Kidney capillary endothelial cell (primary cell): ENCODE measurements at places on chromosomes 6 and 20.

- DNase-seq: no peak
Observed at GRCh38 chr6:140275725-140276124, 901.3 kb upstream of the CITED2 start.

GRCh38 chr6:130376936-130377335 lies 11.1 kb downstream of the TMEM200A start:
- DNase-seq: no peak

DNA sequence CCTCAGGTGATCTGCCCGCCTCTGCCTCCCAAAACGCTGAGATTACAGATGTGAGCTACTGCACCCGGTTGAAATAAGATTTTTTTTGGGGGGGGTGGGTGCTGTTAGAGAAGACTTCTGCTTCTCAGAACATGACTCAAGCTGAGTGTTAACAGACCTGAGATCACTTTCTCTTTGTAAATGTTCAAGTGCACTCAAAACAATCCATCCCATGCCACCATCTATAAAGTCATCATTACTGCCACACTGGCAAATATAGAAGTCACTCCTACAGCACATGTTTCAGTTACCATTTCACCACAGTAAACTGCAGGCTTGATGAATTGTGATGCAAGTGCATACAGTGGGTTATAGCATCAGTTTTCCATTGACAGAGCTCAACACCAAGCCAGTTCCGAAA lies 9.0 kb downstream of the VPS16 start:
- DNase-seq: no peak

DNA sequence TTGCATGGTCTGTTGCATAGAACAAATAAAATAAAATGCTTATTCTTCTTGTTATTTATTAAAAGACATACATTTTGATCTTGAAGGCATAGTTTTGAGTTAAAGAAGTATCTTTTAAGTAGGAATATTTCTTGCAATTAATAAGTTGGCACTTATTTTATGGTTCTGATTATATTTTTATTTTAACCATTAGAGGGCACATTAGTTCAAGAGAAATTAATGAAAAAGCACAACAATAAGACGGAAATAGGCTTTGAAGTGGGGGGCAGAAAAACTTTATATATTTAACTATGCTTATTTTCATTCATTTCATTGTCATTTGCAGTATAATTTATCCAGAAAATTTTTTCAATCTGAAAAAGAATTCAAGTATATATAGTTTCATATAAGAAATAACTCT lies 44.2 kb upstream of the MAP3K7 start:
- DNase-seq: no peak

DNA sequence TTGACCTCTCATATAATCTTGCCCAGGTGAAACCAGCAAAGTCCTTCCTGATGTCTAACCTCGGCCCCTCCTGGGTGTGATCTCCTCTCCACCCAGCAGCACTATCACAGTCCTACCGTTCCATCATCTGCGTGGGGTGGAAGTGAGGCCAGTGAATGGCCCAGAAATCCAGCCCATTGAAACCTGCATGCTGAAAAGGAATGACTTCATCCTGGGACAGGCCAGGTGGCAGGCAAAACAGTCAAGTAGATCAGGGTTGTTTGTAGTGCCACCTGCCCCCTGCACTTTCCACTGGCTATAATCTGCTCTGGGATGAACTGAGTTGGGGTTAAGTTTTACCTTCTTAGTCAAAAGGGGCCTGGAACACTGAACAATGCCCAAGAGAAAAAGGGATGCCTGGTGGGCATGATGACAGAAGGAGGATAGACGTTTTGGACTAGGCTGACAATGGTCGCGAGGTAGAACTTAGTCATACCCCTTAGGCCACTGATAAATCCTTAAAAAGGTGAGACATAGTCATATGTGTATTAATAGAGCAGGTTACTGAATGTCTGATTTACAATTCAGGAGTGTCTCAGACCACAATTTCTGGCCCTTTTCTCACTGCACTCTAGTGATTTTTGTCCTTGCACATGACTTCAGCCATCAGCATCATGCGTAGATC lies 8.1 kb upstream of the HSP90AB1 start:
- no peak for DNase-seq

- DNase-seq: no peak
Observed at GRCh38 chr6:64270083-64270482, 634.5 kb downstream of the PHF3 start.

DNA sequence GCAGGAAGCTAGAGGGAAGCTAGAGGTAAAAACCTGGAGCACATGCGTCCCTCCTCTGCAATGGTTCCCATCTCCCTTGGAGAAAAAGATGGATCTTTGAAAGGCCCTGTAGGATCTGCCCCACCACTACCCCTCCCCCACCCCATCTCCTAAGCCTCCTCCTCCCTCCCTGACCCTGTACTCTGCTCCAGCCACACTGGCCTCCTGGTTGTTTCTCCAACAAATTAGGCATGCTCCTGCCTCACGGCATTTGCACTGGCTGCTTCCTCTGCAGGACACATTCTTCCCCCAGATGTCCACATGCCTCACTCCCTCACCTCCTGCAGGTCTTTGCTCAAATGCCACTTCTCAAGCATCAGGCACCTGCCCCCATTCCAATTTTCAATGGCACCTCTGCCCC lies 45.5 kb downstream of the UBE2V1 start:
- no peak for DNase-seq

DNA sequence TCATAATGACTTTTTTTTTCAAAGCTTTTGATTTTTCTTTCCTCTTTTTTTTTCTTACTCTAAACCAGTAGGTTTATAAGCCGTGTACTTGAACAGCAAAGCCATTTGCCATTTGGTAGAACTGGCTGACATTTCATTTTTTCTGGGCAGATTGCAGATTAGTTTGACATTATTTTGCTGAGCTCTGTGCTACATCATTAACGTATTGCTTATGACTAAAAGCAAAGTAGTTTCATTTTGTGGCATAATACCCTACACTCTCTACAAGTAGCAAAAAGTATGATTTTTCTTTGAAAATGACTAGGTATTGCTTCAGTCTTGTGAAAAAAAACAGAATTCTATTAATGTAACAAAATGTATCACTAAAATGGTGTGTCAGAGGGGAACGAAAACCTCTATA lies 141.3 kb downstream of the GRIK2 start:
- no peak for DNase-seq

DNA sequence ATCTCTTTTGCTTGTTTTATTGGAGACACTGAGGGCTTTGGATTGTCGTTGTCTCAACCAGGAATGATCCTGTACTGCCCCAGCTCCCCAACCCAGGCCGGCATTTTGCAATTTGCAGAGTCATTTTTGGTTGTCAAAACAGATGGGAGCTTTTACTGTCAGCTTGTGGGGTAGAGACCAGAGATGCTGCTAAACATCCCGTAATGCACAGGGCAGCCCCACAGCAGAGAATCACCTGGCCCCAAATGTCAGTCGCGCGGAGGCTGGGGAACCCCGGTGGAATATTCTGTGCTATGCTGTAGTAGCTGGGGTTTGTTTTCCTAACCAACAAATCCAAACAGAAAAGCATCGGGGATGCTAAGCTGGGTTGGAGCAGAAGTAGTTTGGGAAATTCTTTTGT lies 99.7 kb downstream of the TSHZ2 start:
- no peak for DNase-seq

DNA sequence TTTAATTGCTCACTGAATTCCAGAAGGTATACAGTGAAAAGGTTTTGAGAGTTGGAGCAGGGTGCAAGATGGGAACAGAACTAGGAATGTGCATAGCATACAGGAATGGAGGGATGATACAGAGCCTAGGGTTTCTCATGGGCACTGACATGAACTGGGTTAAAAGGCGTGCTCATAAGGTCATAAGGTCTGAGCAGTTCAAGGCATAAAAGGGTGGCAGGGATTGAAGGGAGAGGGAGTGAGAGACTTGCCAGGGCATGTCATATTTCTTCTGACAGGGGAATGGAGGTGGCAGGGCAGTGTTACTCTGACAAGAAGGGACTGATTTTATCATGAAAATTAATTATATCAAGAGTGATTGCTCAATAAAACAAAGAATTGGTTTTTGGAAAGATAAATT lies 4.7 kb downstream of the MLIP start:
- DNase-seq: no peak

- DNase-seq: no peak
Observed at GRCh38 chr6:83844170-83844569, 9.0 kb upstream of the RIPPLY2 start.

DNA sequence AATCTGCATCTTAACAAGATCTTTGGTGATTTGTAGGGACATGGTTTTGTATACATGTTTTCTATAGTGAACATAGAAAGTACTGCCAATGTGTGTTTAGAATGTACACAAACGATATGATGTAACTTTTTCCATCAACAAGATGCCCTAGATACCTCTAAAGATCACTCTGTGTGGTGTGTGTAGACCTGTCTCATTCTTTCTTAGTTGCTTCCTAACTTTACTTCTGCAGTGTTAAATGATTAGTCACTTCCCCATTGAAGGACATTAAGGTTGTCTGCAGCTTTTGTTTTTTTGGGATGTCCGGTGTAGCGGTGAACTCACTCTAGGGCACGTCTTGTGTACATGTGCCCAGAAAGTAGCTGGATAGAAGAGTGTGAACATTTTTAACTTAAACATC lies 35.9 kb downstream of the CDYL start:
- peak; percentile 88 for DNase-seq

DNA sequence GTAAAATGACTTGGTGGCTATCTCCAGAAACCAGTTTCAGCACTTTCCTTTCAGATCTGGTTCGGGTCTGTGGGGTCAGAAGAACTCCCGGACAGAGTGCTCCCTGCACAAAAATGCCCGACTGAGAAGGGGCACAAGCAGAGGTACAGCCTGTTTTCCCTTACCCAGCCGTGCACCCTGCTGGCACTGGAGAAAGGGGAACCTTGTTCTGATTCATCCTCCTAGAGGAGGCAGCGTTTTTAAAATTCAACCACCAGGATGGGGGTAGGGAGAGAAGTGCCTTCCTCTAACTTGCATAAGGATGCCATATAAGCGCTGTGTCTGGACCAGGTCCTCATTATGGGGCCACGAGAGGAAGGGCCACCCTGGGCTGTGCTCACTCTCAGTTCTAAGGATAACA lies 17.6 kb downstream of the RIMS4 start:
- DNase-seq: no peak

DNA sequence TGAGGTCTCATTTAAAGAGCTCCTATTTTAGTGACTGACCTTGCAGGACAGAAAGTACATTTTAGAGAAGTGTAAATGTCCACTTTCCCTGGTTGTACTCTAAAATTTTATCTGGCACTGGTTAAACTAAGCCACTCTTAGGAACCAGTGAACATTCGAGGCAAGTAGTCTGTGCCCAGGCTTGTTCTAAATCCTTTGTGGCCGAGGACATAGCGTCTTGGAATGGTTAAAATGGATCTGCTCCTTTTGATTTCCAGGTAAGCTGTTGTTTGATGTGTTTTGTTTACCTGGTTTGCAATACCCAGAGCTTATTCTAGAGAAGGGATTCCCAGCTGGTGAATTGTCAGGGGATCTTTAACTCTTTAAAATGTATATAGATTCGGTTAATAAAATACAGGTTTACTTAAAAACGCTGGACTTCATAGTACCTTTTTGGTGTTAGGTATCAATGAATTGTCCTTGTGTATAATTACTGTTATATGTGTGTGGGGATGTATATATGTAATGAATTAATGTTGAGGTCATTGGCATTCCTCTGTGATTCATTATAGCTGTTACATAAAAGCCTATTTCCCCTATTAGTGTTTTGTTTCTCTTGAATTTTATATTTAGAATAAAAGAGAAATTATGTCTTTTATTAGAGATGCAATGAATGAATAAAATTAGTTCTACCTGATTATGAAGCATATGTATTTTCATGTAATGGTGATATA lies 15.8 kb downstream of the SNX9 start:
- DNase-seq: no peak

DNA sequence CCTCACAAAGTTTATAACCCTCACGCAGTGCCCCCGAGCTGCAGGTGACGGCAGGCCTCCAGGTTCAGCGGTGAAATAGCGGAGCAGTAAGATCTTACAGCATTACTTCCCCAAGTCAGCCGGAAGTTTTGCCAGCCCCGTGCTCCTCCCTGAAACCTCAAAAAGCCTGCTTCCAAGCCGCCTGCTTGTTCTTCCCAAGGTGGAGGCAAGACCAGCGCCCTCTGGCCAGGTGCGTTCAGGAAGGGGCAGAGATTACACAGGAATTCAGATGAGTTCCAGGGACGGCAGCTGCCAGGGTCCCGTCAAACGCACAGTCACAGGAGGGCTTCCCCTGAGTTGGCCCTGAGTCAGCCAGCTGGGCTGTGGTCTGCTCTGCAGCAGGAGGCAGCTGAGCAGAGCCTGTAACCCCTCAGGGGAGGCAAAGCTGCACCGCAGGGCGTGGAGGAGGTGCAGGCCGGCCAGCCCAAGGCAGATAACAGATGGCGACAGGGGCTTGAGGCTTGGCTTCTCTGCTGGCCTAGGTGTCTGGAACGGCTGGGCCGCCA lies 124.1 kb upstream of the RPS6KA2 start:
- no peak for DNase-seq
